ENCODE measurements at places on chromosomes 3 and 15.

- no peak for DNase-seq
Observed at GRCh38 chr3:195003893-195004289, 267.1 kb downstream of the XXYLT1 start.

- no peak for DNase-seq
Observed at GRCh38 chr15:27705056-27705455, 394.1 kb downstream of the OCA2 start.

DNA sequence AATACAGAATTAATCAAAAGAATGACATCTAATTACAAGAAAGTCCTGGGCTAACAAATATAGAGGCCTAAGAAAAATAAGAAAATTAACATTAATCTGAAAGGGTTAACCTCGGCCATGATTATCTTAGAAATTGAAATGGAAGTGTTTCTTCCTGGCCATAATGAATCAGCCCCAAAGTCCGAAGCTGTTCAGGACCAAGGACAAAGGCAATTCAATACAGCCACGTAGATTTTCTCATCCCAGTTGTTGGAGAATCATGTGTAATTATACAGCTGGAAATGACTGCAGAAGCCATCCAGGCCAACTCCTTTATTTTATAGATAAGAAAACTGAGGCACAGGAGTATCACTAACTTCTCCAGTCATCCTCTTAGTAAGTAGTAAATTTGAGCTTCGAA, 38.0 kb upstream of the GBE1 start:
- DNase-seq = no peak

DNA sequence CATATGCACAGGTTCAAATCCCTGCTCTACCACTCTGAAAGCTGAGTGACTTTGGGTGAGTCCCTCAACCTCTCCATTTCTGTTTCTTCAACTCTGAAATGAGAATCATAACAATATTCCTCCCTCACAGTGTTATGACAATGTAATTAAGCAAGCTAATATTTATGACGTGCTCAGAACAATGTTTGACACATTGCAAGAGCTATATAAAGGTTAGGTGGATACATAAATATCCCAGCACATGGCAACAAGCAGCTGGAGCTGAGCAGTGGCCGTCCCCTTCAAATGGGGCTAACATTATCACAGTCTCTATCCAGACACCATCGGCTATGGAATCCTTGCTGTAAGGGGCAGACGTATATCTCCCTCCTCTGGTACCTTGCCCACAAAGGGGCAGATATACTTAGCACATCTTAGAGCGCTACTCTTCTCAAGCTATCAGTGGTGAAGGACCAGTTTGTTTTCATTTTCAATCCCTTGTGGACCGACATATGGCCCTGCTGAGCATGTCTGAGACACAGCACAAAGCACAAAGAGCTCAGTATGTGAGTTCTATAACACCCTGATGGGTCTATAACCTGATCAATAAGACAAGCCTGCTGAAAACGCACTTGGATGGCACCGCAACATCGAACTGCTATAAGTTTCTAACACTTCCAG, 80.9 kb downstream of the PRICKLE2 start:
- DNase-seq = no peak

- DNase-seq = no peak
Observed at GRCh38 chr3:155217591-155217990, 75.9 kb downstream of the STRIT1 start.

- no peak for DNase-seq
Observed at GRCh38 chr3:134299185-134299887, 48.7 kb upstream of the RYK start.

DNA sequence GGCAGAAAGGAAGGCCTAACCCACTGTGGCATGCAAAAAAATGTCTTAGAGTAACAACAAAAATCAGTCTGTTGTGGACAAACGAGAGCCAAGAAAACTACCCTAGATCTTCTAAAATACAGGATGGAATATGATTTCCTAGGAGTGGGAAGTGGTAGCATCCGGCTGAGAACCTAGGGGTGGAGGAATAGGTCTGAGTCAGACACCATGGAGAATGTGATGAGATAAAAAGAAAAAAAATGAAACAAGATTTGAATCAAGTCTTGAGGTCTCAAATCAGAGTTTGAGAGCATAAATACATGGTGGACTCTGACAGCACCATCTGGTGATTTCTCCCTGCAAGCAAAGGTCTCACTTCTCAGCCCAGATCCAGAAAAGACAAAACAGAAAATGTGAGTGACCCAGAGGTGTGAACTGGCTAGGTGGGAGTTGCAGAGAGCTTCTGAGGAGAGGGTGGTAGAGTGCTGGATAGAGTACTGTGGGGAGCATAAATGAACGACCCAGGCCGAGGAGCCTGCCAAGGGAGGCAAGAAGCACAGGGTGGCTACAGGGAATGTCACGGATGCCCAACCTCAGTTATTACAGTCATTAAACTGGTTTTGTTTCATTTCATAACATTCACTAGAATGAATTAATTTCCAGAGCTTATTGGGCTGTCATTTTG, 27.6 kb upstream of the VEPH1 start:
- DNase-seq = no peak

DNA sequence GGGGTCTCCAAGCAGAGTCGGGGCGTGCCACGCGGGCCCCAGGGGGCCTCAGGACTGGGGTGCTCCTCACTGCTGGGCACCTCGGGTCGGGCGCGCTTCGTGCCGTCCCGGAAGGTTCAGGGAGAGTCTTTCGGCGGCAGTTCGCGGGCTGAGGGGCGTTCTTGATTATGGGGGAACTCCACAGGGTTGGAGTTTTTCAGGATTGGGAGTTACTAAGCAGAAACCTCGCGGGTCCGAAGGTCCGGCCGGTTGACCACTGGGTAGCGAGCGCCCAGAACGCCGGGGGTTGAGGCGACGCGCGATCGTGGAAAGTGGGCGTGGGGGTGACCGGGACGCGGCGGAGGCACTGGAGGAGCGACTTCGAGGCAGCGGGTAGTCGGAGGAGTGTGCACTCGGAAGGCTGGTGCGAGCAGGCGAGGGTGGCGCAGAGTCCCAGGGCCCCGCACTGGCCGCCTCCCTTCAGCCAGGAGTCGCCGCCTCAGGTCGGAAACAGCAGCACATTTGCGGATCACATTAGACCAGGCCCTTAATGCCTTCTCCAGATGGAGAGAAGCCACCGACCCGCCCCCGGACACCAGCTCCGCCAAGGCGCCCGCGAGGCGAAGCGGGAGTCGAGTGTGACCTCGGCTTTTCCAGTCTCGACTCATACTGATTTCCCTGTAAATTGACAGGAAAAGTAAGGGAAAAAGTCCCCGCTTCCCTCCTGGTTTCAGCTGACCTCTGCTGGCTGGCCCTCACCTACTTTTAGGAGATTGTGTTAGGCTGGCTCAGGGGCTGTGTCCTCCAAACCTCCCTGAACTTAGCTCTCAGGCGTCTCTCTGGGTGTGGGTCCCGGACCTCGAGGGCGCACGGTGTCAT, 685 bp downstream of the ADAMTSL3 start:
- DNase-seq = no peak

- no peak for DNase-seq
Observed at GRCh38 chr15:73807865-73808264, 54.7 kb upstream of the INSYN1 start.

GRCh38 chr15:66679061-66679656, 22.9 kb upstream of the SMAD6 start:
- DNase-seq = no peak

DNA sequence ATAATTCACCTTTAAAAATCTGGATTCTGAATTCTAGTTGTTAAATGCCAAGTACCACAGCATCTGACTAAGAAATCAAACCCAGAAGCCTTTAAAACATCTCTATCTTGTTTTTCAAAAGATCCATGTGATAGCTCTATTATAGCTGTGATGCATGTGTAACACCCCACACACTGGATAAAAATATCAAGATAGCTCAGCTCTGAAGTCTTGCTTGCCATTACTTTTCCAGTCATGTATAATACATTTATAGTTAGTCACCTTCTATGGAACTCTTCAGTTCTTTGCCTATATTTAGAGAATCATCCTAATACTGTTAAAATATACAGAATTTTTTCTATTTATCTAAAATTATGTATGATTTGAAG, 11.6 kb downstream of the ARPP19 start:
- no peak for DNase-seq

- DNase-seq = no peak
Observed at GRCh38 chr3:15690230-15690629, 88.7 kb downstream of the BTD start.

DNA sequence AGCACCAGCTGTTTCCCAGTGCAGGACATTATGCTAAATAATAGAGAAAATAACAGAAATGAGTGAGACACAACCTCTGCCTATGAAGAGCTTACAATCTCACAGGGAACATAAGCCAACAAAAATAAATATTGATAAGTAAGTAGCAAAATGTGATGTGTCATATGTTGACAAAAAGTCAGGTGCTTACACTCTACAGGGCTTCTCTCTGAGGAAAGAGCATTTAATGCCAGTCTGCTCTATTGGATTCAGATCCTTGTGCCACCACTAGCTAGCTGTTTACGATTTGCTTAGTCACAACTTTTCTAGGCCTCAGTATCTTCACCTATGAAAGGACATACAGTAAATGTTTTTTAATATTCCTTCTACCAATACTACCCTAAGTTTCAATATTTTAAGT, 500.9 kb upstream of the NAALADL2 start:
- DNase-seq = no peak

GRCh38 chr3:149585401-149585726, 72.5 kb downstream of the WWTR1 start:
- no peak for DNase-seq

GRCh38 chr15:70703096-70703878, 60.1 kb downstream of the UACA start:
- no peak for DNase-seq

DNA sequence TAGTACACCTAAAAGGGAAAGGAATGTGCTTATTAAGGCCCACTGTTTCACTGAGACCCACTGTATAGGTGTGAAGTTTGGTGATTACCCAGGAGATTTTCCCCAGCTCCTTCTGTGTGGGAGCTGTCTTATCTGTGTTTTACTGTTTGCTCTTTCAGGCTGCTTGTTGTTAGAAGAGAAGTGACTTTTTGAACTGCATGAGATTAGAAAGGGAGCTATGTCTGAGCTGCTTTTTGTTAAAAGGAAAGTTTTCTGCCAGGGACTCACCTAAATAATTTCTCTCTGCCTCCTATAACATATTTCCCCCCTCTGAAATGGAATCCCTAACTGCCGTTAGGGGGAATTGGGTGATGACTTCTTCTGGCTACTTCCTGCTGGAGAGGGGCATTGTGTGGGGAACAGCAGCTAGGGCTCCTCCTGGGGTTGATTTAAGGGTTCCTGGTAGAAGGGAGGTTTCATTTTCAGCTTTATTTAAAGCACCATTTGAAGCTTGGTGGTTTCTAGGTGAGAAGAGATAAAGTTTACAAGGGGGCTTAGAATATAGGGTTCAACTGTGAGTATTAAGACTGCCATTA, 77.1 kb upstream of the ATP11B start:
- DNase-seq = no peak

DNA sequence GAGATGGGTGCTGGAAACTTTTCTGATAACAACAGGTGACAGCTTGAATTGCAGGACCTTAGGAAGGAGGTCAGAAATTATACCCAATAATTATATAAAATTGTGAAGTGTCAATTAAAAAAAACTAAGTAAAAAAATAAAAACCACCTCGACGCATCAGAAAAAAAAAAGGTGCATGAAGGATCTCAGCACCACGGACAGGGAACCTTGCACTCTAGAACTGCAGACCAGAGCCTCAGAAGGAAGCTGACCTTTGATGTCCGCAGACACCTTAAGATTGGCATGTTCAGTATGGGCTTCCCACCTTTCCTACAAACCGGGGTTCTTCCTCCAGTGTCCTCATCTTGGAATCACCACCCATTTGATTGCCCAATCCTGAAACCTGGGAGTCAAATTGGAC, 60.9 kb downstream of the SCN10A start:
- DNase-seq = no peak

DNA sequence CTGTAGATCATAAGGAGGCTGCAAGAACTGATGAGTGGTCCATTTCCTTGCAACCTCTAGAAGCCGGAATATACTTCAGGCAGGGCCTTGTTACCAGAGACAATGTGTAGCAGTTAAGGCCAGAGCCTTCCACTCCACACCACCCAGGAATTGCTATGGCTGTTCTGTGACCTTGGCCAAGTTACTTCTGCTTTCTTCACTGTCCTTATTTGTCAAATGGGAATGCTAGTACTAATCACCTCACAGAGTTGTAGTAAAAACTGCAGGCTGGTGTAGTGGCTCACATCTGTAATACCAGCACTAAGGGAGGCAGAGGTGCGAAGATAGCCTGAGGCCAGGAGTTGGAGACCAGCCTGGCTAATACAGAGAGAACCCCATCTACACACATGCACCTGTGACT, 28.7 kb upstream of the RPN1 start:
- no peak for DNase-seq

DNA sequence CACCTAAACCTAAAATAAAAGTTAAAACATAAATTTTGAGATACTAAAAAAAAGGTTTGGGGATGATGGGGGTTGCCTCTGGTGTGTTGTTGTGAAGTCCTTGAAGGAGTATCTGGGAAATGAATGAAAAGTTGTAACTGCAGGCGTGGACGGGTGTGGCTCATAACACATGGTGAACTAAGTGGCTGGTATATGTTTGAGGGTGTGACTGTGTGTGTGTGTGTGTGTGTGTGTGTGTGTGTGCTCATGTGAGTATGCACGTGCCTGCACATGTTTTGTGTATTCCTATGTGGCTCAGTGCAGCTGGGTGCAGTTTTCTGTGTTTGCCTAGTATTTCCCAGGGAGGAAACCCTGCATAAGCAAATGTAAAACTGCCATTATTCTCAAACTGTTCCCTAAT, 229.9 kb upstream of the TRIM42 start:
- DNase-seq = no peak

GRCh38 chr3:140441006-140441405, 236.9 kb upstream of the TRIM42 start:
- DNase-seq = no peak

DNA sequence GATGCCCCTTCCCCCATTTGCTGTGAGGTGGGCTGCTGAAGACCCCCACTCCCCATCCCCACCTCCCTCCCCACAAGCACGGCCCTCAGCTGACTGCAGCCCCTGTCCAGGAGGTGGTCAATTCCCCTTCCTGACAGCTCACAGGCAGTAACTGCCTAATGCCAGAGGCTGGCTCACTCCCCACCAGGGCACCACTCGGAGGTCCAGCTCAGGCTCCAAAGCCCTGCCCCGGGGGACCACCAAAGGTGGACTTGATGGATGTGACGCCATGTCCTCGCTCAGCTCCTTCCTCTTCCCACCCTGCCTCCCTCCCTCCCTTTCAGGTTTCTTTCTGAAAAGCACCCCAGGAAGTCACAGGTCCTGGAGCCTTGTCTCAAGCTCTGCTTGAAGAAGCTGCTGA, 82.8 kb downstream of the MEGF11 start:
- no peak for DNase-seq

- no peak for DNase-seq
Observed at GRCh38 chr15:70507772-70508371, 255.5 kb downstream of the UACA start.

GRCh38 chr3:27289769-27290413, 79.3 kb downstream of the NEK10 start:
- no peak for DNase-seq
